Heart right ventricle (tissue), 16 donors: ENCODE measurements at places on chromosomes 16 and 17. TPM values are rescaled to one million over a fixed set of nuclear protein-coding genes. Genes with fewer than 3 reads are reported as not detected.

The TBC1D3 gene
- polyA plus RNA-seq: not detected

The USP43 gene
- 0.07 TPM for polyA plus RNA-seq

The EVI2B gene
- polyA plus RNA-seq: 2.2 TPM

The BEAN1 gene
- 1.2 TPM for polyA plus RNA-seq

The C17orf107 gene
- polyA plus RNA-seq: 0.44 TPM

The VMO1 gene
- 1.8 TPM for polyA plus RNA-seq

The CAPNS2 gene
- polyA plus RNA-seq: 0.06 TPM

The CARD14 gene
- polyA plus RNA-seq: 0.12 TPM

The ORC6 gene
- polyA plus RNA-seq: 2.5 TPM

The SPNS2 gene
- polyA plus RNA-seq: 22.0 TPM

The KRTAP17-1 gene
- polyA plus RNA-seq: not detected

The WNT3 gene
- 0.72 TPM for polyA plus RNA-seq

The DBNDD1 gene
- 2.2 TPM for polyA plus RNA-seq

The ZNF785 gene
- 7.4 TPM for polyA plus RNA-seq

The SOX9 gene
- polyA plus RNA-seq: 16.1 TPM

- DNase-seq: no peak
Measured at GRCh38 chr16:68037841-68038597, 14.9 kb downstream of the DUS2 start.

GRCh38 chr16:85238233-85238647, 126.0 kb upstream of the CIBAR2 start:
- DNase-seq: peak; percentile 36

GRCh38 chr16:24838554-24839266, 7.1 kb upstream of the SLC5A11 start:
- DNase-seq: no peak

GRCh38 chr17:63821804-63822203, 5.4 kb upstream of the PSMC5 start:
- DNase-seq: no peak

- no peak for DNase-seq
Measured at GRCh38 chr17:57877803-57878377, 28.0 kb upstream of the MRPS23 start.

GRCh38 chr16:86554917-86555703, at the start of gene MTHFSD:
Gene MTHFSD (minus strand): TSS chr16:86555235. CDS start chr16:86555184, 51 bp downstream.
- peak; percentile 93 for DNase-seq

- no peak for DNase-seq
Measured at GRCh38 chr17:66951605-66951953, 12.9 kb upstream of the CACNG4 start.

- DNase-seq: no peak
Measured at GRCh38 chr16:3810198-3810664, 70.3 kb downstream of the CREBBP start.

- no peak for DNase-seq
Measured at GRCh38 chr16:50509521-50510341, 38.5 kb upstream of the NKD1 start.

DNA sequence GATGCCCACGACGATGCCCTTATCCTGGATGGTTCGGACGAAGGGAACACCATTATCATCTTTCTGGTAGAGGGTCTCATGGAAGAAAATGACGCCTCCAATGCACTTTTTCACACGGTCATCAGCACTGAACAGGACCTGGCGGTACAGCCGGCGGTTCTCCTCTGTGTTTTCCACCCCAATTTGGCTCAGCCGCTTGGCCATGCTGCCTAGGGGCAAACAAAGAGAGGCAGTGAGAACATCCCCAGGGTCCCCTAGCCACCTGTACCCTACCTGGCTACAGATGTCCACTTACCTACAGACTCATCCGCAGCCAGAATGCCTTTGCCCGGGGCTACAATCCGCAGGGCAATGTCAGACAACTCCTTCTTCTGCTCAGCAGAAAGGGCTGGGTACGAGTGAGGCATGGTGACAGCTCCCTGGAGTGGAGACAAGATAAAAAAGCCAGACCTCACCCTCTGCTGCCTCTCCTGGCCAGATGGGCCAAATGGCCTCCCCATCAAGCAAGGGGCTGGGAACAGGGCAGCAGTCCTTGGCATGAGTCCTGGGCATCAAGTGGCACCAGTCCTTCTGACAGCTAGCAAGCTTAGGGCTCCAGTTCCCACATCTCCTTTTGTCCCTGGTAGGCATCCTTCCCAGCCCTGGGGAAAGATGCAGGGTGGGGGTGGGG, 1.4 kb downstream of the ALDOC start:
- peak; percentile 76 for DNase-seq

GRCh38 chr16:89506791-89507191, 1.4 kb upstream of the SPG7 start:
- DNase-seq: no peak

DNA sequence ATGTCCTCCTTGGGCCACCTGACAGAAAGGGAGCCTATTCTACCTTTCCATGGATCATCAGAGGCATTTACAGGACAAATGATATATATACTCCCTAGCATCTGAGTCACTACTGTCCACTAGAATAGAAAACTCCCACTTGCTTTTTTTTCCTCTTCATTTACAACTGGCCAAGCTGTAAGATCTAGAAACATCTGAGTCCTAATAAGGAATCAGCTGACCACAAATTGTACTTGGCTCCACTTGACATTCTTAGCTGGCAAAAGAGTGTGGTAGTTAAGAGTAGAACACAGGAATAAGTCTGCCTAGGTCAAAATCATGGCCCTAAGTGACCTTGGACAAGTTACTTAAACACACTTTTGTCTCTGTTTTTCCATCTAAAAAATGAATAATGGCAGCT, 5.2 kb downstream of the RUSF1 start:
- no peak for DNase-seq

- no peak for DNase-seq
Measured at GRCh38 chr17:41392278-41392677, 5.1 kb downstream of the KRT31 start.

DNA sequence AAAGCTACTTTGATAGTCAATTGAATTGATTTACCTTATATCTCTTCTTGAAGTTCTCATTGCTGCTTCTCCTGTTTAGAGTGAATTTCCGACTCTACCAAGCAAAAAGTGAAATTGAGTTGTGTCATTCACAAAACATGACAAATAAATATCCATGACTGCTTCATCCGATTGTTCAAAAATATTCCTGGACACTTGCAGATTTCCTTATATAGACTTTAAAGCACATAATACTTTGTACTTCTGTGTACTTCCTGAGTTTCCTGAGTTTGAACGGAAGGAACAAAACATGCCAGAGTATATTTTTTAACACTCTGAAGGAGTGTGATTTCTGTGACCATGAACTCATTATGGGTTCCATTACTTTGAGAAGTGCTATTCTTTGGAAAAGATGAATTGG, 20.5 kb upstream of the VAT1L start:
- no peak for DNase-seq

GRCh38 chr17:17503566-17504130, 7.5 kb upstream of the RASD1 start:
- DNase-seq: no peak

DNA sequence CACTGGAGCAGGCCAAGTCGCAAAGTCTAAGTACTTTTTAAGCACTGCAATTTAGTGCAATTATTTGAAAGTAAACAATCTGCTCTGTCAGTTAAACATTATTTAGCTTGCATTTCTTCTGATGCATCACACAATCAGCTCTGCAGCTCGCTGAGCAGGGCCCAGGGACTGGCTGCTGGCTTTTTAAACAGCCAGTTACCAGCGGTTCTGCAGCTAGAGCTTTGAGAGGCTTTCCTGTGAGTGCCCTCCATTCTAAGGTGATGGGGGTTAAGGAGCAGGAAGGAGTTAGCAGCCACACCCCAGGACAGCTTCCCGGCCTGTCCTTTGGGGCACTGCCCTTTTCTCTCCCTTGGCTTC, 154.3 kb downstream of the SALL1 start:
- no peak for DNase-seq

- no peak for DNase-seq
Measured at GRCh38 chr16:72913551-72913950, 134.4 kb downstream of the ZFHX3 start.

DNA sequence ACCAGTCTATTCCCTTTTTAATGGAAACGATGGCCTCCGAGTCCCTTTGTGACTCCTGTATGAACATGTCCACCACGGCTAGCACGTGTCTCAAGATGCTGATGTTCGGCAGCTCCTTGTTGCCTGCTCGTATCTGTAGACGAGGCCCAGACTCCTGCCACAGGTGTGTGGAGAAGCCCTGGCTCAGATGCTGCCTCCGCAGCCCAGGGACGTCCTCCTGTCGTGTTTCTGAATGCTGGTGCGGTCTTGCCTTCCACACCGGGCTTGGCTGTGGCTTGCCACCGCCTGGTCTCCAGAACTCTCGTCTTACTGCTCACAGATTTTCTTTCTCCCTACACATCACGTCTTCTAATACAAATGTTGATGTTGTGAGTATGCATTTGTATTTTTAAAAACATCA, 17.0 kb downstream of the FOXF1 start:
- DNase-seq: no peak

- no peak for DNase-seq
Measured at GRCh38 chr17:59890720-59891119, 2.0 kb downstream of the TUBD1 start.

DNA sequence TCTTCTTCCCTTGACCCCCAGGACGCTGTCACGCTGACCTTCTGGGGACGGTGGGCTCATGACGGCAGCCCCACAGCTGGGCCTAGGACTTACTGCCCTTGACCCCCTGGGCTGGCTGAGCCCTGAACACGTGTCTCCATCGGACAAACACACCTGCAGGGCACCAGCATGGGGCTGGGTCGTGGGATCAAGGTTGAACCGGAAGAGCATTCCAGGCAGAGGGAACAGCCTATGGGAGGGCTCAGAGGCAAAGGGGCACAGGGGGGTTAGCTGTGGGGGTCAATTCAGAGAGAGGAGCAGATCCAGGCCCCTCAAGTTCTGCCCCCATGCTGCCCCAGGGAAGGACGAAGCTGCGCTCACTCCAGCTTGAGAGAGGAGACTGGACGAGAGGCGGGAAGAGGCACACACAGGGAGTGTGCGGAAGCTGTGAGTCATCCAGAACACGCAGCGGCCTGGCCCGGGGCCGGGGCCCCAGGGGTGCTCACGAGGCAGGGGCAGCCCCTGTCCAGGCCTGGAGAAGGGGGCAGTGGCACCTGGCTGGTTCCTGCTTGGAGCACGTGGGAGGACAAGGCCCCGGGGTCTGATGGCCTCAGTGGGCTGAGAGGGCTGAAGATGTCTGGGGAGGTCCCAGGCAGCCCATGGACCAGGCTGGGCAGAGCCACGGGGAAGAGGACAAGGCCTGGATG, 9.9 kb downstream of the SSTR5 start:
- no peak for DNase-seq

DNA sequence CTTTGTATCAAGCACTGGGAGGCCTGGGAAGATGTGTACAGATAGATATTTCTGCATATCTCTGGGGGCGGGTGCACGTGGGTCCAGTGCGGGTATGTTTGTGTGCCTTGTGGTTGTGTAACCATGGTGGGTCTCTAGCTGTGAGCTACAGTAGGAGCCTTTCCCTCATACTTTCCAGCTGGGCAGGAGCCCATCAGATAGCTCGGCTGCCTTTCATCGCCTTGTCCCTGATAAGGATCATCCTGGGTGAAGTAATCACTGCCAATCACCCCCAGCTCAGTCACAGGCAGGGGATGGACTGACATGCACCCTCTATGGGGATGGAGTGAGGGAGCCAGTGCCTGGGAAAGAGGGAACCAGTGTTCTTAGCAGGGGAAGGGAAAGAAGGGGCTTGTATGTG, 3.2 kb upstream of the SCRN2 start:
- DNase-seq: no peak

DNA sequence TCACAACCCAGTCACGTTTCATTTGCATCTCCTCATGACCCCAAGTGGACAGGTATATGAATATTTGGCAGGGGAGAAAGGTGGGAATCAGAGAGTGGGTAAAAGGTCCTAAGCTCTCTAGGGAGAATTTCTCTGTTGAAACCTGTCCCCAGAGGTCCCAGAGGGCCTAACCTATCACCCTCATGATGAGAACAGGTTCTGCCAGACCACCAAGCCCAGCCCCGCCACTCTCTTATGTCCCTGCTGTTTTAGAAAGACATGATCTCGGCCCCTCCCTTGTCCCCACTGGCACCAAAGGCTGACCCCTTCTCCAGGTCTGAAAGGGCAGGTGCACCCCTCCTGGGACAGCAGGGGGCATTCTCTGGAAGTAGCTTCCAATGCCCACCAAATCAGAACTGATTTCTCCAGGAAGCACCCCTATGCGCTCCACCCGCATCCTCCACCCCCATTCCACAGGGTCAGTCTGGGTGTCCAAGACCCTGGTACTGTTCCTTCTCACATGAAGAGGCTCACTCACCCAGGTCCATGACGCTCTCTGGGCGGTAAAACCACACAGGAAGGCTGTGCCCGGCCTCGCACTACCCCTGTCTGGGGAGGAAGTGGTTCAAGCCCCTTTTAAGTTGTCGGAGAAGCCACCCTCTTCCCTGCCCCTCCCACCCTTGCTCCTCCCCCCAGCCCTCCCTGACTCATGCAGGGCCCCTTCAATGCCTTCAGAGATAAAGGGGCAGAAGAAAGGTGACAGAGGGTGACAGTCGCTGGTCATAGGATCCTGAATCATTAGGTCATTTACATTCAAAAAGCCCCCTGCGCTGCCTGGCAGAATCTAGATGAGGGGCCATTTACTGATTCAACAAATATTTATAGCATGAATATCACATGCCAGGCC, at the start of gene CCR7:
Gene CCR7, minus strand, starts transcription at position 590 of the 886 bp plus-strand sequence. Its CDS starts 63 bp downstream, at position 527.
- DNase-seq: no peak

- peak; percentile 65 for DNase-seq
Measured at GRCh38 chr17:27379888-27380533, 76.2 kb upstream of the KSR1 start.

GRCh38 chr17:44557651-44558285, 484 bp downstream of the FZD2 start:
- DNase-seq: peak; percentile 48

DNA sequence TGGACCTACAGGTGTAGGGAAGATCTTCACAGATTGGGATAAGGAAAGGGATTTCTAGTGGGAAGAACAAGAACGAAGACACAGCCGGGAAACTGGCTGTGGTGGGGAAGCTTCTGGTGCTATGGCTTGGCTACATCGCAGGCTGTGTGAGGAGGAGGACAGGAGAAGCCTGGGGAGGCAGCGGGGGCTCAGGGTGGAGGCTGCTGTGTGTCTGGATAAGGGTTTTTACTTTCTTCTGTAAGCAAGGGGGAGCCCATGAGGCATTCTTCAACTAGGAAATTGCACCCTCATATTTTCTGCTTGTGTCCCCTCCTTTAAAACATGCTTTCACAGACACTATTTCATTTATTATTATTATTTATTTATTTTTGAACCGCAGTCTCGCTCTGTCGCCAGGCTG, 2.9 kb upstream of the RHBDF2 start:
- no peak for DNase-seq

GRCh38 chr17:34242587-34243363, 12.3 kb upstream of the CCL2 start:
- no peak for DNase-seq

- DNase-seq: no peak
Measured at GRCh38 chr16:28503470-28504259, 3.0 kb downstream of the IL27 start.
